ENCODE measurements at places on chromosomes 11 and 22.

DNA sequence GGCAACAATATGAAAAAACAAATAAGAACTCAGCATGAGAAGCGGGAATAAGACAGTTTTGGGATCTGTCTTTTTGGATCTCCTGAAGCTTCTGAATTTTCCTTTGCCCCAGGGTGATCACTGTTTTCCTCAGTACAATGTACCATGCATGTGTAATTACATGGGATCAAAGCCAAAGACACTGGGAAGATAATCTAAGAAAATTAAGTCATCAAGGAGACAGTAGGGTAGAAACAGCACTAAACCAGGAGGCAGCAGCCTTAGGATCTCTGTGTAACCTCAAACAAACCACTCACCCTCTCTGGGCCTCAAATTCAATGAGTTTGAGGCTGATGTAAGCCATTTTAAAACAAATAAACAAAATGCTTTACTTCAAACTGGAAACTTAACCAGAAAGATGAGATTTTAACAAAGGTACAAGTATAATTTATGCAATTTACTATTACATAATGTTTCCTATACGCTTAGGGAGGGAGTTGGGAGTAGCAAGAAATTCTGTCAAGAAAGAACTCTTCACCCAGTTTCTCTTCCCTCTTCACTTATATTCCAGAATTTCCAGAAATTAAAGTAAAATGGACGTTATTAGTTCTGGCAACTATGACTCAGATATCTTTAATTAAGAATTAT, 77.0 kb downstream of the RAB30 start:
- no peak for DNase-seq

- DNase-seq: no peak
These were observed 8.0 kb downstream of the MSANTD4 start for GRCh38 chr11:106014035-106014434.

DNA sequence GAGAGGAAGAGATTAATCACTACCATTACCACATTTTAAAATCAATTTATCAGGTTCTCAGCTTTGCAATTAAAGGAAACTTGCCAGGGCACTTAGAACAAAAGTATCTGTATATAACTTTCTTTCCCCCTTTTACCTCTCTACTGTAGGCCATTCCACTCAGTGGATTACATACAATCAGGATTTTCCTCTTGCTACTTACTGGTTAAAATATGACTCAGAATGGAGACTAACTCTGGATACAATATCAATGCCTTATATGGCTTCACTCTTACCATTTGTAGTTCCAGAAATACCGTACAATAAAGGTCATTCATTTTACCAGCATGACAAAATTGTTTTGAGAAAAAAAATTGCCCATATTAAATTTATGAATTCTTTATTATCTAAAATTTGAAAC, 706.8 kb downstream of the KCNA4 start:
- DNase-seq: no peak

DNA sequence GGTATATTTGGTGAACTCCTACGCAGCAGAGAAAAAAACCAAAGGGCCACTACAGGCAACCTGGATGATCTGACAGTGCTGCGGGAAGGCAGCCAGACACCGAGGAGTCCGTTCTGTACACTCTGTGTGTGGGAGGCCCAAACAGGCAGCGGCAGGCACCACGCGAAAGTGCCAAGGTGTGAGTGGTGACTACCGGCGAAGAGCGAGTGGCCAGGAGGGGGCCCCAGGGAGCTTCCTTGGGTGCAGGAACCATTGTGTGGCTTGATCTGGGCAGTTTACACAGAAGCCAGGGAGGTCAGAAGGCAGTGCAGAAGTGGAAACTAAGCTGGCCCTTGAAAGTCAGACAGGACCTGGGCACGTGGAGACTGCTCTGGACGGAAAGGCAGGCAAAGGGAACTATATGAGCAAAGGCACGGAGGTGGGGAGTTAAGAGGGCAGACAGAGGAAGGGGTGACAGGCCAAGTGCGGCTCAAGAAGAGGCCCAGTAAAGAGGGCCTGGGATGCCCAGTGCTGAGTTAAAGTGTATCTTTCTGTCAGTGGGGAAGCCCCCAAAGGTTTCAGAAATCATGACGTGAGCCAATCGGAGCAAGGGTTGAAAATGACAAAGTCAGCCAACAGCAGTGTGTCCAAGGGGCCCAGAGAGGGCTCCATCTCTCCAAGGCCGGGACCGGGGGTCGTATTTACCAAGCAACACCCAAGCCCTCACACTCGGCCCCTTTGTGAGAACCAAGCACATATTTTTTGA, 10.6 kb downstream of the TMEM184B start:
- DNase-seq: peak; percentile 18

GRCh38 chr11:73932781-73933180, 18.0 kb upstream of the DNAJB13 start:
- DNase-seq: no peak

GRCh38 chr22:41491374-41492100, 22.6 kb downstream of the ACO2 start:
- no peak for DNase-seq

- no peak for DNase-seq
These were observed 429.0 kb downstream of the MIAT start for GRCh38 chr22:27086080-27087044.

All from activated gamma-delta T cell treated with Interleukin-2 at 50 U/mL for 16 hours (primary cell).